Urinary bladder (tissue), 4 donors: ENCODE measurements at places on chromosomes 12 and 14.

DNA sequence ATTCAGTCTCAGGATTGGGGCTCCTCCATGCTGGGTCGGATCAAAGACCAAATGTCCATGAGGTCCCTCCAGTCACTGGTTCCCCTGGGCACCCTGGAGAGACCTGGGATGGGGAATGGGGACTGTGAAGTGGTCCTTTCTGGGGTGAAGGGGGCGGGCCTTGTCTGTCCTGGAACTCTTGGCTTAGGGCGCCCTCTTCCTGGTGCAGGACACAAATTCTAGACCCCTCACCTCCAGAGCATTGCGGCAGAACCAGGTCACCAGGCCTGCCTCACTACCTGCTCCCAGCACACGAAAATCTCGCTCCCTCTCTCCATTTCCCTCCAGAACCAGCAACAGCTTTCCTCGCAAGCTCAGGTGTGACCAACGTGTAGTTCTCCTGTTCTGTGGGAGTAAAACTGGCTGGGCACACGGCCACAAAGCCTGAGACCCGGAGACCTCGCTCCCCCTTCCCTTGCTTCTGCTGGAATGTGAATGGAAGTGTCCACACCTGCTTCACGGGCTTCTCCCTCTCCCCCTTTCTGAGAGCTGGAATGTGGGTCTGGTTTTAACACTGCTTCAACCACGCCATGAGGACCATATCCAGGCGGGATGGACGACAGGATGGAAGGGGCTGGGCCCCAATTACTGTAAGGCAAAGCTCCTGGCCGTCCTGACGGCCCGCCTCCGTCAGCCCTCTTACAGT lies 112.7 kb downstream of the SCARB1 start:
- no peak for DNase-seq

- DNase-seq = no peak
Observed at GRCh38 chr14:71482671-71483070, 449.6 kb upstream of the RGS6 start.

DNA sequence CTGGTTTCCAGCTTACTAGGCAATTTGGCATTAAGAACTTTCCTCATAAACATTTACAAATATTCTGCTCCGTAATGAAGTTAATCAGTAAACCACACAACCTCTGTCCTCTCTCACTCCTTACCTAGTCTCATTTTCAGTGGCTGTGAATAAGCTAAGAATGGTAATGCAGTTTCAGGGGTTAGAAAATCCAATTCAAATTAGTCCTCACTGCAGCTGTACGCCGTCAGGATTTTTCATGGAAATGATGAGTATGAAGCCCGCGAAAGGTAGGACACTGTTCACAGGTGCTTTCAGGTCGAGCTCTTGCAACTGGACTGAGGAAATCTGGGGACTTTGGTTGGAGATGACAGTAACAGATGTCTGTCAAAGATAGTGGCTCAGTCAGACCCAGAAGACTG lies 29.6 kb downstream of the NR1H4 start:
- DNase-seq = no peak

DNA sequence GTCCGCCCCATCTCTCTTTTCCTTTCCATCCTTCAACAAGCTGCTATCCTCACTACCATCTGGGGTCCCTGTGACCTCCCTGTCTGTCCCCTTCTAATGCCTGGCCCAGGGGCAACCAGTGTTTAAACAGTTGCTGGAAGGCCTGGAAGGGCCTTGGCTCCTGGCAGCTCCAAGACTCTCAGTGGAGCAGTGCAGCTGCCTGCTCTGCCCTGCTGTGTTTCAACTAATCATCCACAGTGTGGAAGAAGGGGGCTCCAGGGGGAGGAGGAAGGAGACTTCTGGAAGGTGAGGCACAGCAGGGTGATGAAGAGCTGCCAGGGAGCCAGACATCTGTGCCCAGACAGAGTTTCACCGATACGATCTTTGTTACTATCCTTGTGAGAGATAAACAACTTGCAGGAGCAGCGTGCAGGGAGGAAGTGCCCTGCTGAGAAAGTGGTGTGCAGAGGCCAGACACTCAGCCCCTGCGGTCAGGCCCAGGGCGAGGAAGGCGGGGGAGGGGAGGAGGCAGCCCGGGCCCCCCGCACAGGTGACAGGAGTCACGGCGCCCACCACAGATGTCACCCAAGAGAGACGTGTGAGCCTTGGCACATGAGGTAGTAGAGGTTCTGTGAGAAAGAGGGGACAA lies 1061.8 kb downstream of the BCL11B start:
- no peak for DNase-seq

DNA sequence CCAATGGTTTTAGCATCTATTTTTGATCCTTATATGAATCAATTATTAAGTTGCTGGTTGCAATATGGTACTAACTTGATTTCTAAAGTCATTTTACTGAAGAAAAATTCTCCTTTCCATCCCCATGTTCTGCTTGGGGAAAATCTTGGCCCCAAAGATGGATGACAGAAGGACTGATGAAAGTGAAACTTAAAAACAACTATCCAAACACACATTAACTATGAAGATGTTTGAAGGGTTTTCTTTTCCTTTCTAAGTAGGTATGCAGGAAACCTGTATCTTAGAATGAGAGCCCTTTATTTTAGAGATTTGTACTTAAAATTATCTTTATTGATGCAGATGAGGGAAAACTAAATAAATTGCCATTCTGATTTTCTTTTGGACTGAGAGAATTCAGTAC lies 5.9 kb downstream of the C12orf71 start:
- DNase-seq = no peak

- DNase-seq = no peak
Observed at GRCh38 chr12:111221062-111222026, 147.6 kb downstream of the PHETA1 start.

GRCh38 chr14:49991491-49991890 lies 98.6 kb downstream of the ARF6 start:
- DNase-seq = no peak

DNA sequence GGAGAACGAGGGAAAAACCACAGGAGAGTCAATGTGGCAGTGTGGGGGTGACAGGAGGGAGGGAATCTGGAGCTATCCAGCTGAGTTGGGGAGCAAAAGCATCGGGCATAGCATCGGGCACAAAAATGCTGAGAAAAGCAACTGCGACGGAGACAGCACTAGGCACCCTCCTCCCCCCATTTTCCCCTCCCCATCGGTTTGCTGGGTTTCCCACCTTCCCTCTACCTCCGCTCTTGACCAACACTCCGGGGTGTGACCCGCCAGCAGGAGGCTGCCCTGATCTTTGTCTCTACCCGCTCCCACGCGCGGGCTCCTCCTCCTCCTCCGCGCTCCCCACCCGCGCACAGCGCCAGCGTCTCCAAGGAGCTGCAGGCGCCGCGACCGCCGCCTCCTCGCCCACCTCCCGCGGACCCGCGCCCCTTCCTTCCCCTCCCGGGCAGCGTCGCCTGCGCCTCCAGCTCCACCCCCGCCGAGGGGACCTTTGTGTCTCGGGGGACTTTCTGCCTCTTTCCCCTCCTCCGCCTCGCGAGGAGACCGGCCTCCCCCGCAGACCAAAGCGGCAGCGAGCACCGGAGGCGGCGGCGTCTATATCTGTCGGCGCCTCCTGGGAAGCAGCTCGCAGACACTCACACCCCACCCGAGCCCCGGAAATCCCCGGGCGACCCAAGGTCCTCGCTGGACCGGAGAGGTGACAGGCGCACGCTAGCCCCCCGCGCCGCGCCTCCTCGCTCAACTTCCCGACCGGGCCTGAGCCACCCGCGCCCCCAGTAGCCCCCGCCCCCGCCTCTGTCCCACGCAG lies 920 bp downstream of the CDK17 start:
- DNase-seq = no peak

DNA sequence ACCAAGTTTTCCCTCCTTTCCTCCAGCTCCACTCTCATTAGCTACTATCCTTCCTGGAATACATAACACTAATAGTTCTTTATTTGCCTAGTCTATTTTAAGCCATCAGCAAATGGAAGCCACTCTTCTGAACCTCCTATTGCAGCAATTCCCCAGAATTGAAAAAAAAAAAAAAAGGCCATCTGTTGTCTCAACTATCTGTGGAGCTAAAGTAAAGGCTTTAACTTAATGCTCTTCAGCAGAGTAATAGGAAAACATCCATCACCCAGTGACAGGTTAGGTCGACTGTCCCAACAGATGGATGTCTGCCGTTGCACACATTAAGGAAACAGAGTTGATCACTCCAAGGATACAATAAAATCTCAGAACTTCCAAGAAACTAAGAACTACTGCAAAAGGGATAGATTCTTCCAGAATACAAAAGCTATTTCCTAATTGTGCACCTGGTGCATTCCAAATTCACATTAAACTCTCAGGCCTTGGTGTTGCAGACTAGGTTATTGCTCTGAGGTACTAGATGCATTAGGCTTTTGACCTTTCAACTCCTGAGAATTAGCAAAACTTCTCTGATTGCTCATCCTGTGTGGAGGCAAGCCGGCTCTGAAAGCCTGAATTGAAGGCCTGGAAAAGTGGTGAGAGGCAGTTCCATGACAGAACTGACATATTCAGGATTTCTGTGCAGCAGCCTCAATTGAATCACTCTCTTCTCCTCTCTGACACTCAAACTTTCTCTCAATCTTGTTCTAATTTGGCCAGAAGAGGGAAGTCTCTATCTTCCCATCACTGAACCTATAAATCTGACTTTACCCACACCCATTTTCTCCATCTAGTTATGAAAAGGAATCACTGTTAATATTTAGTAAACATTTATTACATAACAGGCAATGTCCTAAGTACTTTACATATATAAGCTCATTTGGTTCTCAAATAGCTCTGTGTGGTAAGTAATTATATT lies 238.4 kb upstream of the HMGA2 start:
- DNase-seq = no peak
